Esophagus muscularis mucosa (tissue), 4 donors: ENCODE measurements at places on chromosomes 11 and 22. TPM values are rescaled to one million over a fixed set of nuclear protein-coding genes. Genes with fewer than 3 reads are reported as not detected.

DNA sequence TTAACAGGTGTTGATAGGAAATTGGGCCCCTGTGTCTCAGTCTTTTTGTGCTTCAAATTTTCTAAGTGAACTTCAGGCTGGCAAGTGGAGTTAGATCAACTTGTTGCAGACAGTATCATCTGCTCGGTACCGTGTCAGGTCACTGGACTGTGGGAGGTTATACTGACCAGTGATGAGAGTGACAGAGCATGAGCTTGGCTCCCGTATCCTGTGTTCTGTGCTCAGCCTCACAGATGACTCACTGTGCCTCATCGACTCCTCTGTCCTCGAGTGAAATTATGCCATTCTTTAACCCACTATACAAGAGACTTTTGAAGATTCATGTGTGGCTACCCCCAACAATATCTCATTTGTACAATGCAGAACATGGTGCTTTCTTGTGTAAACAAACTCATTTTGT is 7.9 kb downstream of the GRAP2 start:
- no peak for DNase-seq

DNA sequence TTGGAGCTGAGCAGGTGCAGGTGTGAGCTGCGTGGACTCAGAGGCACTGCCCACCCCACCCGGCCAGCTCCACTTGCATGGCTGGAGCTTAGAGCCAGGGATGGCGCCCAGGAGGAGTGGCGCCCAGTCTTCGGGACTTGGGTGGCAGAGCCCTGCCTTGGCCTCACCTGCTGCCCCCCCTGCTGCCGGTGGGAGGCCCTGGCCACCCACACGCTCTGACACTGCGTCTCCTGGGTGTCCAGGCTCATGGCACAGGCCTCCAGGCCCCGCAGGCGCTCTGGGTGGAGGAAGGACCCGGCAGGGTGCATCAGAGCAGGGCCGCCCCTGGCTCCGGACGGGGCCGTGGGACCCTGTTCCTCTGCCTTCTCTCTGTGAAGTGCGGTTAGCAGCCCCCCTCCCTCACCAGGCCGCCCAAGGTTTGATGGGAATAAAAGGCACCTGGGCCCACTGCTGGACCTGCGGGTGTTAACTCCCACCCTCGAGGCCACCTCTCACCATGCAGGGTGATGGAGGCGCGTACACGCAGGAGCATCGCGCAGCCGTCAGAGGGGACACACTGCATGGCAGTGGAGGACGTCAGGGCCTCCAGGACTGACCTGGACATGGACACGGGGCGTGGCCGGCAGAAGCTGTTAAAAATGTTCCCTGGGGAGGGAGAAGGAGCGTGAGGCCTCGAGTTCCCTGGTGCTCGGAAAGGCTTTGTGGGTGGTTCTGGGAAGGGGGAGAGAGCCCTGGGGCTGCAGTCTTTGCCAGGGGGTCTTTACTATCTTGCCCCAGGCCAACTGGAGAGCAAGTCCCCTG is 11.8 kb downstream of the IL17REL start:
- DNase-seq: no peak

GRCh38 chr11:23586173-23586572 is 725.9 kb upstream of the CCDC179 start:
- no peak for DNase-seq

- no peak for DNase-seq
Observed at GRCh38 chr22:26797910-26798309, 140.5 kb downstream of the MIAT start.

GRCh38 chr11:133983660-133984316 is 27.0 kb upstream of the IGSF9B start:
- DNase-seq: no peak

DNA sequence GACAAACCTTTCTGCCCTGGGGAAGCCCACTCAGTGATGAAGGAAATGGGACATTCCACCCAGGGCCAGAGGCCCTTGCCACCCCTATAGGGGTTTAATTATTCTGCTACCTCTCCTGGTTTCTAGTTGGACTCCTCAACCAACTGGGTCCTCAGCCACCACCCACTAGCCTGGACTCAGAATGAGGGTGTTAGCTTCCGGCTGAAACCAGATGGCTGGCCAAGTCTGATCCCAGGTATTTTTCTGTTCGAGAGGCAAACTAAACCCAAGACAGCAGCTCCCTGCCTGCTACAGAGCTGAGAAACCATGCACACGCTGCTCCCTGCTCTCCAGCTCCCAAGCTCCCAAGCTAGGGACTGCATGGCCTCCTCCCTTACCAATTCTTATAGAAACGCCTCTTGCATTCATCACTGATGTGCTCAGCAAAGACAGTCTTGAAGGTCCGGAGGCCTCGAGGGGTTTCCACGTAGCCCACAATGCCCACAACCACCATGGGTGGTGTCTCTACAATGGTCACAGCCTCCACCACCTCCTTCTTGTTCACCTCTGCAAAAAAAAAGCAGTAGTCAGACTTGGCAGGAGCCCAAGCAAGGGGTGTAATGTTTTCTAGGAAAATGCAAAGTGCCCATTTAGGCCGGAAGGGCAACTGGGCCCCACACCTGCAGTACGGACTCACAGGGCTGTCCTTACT is 2.2 kb downstream of the RPL3 start:
- DNase-seq: no peak

GRCh38 chr11:9148727-9149126 is 57.3 kb upstream of the SCUBE2 start:
- no peak for DNase-seq

GRCh38 chr11:10459029-10459970 is 4.2 kb downstream of the AMPD3 start:
- DNase-seq: peak; percentile 86

- no peak for DNase-seq
Observed at GRCh38 chr11:86301742-86302091, 323 bp upstream of the HIKESHI start.

DNA sequence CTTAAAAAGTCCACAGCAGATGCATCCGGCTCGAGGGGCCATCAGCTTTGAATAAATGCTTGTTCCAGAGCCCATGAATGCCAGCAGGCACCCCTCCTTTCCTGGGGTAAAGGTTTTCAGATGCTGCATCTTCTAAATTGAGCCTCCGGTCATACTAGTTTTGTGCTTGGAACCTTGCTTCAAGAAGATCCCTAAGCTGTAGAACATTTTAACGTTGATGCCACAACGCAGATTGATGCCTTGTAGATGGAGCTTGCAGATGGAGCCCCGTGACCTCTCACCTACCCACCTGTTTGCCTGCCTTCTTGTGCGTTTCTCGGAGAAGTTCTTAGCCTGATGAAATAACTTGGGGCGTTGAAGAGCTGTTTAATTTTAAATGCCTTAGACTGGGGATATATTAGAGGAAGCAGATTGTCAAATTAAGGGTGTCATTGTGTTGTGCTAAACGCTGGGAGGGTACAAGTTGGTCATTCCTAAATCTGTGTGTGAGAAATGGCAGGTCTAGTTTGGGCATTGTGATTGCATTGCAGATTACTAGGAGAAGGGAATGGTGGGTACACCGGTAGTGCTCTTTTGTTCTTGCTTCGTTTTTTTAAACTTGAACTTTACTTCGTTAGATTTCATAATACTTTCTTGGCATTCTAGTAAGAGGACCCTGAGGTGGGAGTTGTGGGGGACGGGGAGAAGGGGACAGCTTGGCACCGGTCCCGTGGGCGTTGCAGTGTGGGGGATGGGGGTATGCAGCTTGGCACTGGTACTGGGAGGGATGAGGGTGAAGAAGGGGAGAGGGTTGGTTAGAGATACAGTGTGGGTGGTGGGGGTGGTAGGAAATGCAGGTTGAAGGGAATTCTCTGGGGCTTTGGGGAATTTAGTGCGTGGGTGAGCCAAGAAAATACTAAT is 1.9 kb downstream of the NEAT1 start:
- no peak for DNase-seq

GRCh38 chr22:45946805-45947600 is 30.0 kb downstream of the WNT7B start:
- DNase-seq: no peak

- no peak for DNase-seq
Observed at GRCh38 chr11:121063728-121064127, 37.3 kb upstream of the TECTA start.

DNA sequence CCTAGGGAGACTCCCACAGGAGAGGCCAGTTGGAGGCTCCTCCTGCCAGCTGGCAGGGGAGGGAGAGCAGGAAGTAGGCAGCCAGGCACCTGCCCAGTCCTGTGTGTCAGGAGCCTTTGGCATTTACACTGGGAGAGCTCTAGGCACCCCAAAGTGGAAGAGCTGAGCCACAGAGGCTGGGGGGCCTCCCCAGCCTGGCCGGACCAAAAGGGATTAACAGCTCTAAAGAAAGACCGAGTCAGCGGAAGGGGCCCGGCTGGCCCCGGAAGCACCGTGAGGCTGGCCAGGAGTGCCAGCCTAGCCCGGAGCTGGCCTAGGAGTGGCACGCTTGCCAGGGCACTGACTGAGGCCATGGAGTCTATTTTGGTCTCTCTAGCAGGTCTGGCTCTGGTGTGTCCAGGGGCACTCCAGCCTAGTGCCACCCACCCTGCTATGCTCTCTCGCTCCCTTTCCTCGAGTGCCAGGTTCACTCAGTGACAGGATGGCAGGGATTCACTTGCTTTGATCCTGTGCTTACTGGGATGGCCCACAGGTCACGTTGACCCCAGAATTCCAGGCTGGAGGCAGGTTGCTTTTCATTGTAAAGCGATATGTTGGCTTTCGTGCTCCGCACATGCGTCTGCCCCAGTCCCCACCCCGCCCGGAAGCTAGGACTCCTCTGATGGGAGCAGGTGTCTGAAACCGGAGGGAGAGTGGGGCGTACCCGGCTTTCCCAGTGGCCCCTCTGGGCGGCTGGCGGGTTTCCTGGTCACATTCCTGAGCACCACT is 3.3 kb upstream of the KMT5B start:
- DNase-seq: no peak

GRCh38 chr11:58805065-58805464 is 39.4 kb downstream of the GLYATL2 start:
- DNase-seq: no peak

DNA sequence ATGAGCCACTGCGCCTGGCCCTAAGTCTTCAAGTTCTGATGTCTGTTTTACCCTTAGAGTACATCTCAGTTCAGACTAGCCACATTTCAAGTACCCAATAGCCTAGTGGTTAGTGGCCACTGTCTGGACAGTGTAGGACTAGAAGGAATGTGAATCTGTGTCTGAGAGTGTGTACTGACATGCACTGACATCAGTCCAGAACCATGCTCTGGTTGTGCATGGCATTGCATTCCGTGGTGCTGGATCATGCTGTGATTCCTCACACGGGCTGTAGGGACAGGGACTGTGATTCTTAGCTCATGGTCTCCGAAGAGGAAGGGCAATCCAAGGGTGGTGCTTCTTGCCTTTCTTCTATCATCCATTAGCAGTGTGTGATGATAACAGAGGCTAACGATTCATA is 41.1 kb downstream of the AMOTL1 start:
- no peak for DNase-seq

GRCh38 chr11:70328556-70328955 is 58.1 kb downstream of the PPFIA1 start:
- no peak for DNase-seq

DNA sequence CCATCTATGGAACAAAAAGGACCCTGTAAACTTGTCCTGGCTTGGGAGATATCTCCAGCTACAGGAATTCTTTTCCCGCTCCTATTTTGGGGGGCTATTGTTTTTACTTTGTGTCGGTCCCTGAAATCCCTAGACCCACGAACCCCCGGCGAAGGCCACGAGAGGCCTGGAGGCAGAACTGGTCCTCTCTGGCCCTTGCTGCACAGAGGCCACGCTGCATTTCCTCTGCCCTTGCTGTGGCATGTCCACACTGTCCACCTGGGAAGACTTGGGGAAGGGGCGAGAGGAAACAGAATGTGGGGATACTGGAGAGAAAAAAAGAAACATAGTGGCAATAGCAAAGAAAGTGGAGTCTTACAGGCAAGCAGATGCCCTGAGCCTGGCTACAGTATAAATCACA is 2.3 kb upstream of the ANO1 start:
- DNase-seq: no peak

DNA sequence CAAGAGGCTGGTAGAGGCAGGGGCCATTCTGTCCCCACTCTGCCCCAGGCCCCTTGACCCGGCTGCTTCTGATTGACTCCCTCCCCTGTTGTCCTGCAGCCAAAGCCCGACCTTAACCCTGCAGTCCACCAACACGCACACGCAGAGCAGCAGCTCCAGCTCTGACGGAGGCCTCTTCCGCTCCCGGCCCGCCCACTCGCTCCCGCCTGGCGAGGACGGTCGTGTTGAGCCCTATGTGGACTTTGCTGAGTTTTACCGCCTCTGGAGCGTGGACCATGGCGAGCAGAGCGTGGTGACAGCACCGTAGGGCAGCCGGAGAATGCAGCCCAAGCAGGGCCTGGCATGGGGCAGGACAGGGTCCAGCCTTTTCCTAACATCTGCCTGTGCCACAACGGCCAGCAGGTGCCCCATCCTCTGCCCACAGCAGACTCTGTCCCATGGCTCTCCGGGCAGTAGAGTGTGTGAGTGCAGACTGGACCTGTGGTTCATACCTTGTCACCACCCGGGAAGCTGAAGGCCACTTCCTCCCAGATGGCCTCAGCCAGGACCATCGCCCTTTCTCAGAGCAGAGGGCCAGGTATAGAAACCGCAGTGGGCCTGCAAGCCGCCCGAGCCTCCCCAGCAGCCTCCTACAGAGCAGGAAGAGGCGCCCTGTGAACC is 26.8 kb upstream of the MGAT3 start:
- DNase-seq: no peak

- no peak for DNase-seq
Observed at GRCh38 chr11:77301510-77301909, at the start of gene GDPD4. GDPD4 (minus strand) TSS chr11:77301686; CDS start chr11:77285137, 16,549 bp downstream.

DNA sequence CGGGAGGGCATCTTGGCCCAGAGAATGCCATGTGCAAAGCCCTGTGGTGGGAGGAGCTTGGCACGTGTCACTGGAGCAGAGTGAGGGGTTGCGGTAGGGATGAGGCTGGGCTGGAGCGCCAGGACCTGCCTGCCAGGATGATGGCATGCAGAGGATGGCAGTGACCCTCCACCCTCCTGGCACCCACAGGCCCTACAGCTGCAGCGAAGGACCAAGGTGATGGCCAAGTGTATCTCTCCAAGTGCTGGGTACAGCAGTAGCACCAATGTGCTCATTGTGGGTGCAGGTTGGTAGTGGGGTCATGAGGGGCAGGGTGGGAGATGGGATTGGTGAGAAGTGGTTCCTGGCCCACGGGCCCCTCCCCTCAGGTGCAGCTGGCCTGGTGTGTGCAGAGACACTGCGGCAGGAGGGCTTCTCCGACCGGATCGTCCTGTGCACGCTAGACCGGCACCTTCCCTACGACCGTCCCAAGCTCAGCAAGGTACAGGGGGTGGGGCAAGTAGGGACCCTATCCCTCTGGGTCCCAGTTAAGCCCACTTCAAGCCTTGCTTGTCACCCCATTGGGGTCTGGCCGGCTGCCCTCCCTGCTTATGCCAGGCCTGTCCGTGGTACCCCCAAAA is 7.4 kb downstream of the AIFM3 start:
- no peak for DNase-seq

GRCh38 chr22:32031466-32031865 is 11.6 kb upstream of the SLC5A1 start:
- no peak for DNase-seq

- DNase-seq: no peak
Observed at GRCh38 chr11:114921697-114922096, 243.4 kb downstream of the NXPE2 start.

- DNase-seq: no peak
Observed at GRCh38 chr11:93099806-93100205, 98.0 kb downstream of the SLC36A4 start.

Gene TEX12
- total RNA-seq: 4.2 TPM

Gene UCP3
- total RNA-seq: 5.6 TPM

Gene GAL3ST3
- 0.83 TPM for total RNA-seq

Gene ANO1
- 44.4 TPM for total RNA-seq

Gene MB
- total RNA-seq: 0.63 TPM

Gene MUC6
- not detected for total RNA-seq

Gene AQP11
- 0.19 TPM for total RNA-seq
